ENCODE measurements at places on chromosomes 5 and 9.

- no peak for DNase-seq
These were observed 615.1 kb downstream of the TLE1 start for GRCh38 chr9:81074221-81074620.

GRCh38 chr9:13032585-13032984, 246.9 kb downstream of the MPDZ start:
- DNase-seq, result no peak

DNA sequence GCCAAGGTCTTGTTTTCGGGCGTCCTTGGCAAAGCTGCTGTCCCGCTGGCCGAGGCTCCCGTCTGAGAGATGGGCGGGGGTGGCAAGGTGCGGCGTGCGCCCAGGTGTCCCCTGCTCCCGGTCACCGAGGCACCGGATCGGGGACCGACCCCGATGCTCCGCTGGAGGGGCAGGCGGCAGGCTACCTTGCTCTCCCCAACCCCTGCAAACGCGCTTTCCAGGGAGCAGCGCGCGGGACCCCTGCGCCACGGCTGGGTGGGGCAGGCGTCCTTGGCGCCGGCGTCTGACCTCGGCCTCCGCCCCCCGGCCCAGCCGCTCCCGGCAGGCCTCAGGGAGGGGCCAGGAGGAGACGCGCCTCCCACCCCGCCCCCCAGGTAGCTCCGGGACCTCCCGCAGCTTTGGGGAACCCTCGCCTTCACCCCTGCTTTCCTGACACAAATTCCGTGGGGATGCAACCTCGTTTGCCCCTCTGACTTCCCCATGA, 551 bp downstream of the N4BP3 start:
- no peak for DNase-seq

GRCh38 chr5:24073107-24073506, 565.7 kb downstream of the PRDM9 start:
- DNase-seq, result no peak

DNA sequence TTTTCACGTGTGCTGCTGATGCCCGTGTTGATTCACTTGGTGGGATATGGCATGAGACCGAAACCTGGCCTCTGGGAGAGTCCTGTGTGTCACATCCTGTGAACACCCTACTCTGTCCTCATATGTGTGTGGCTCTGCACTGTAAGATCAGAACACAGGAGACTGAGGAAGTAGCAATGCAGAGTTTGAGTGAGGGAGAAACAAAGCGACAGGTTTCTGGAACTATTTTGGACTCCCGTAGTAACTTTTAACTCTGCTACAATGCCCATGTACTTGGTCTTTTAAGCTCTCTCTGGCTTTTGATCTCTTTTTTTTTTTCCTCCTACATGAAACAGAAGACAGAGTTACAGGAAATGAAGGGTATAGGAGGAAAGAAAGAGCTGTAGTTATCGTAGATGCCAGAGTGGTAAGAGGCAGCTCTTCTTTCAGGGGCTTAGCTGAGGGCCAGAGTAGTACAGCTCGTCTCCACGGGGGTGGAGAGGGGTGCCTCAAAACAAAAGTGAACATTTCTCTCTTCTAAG, 26.6 kb downstream of the GRAMD2B start:
- DNase-seq, result peak; percentile 71

GRCh38 chr5:123125962-123126732, 37.1 kb downstream of the PRDM6 start:
- DNase-seq, result peak; percentile 65

GRCh38 chr9:18863791-18864190, 169.2 kb downstream of the SAXO1 start:
- DNase-seq, result no peak

GRCh38 chr5:392431-392988, 50.5 kb upstream of the EXOC3 start:
- peak; percentile 58 for DNase-seq

- DNase-seq, result no peak
These were observed 1860.7 kb upstream of the WWC1 start for GRCh38 chr5:166430491-166431319.

GRCh38 chr9:106993603-106994002, 130.6 kb downstream of the ZNF462 start:
- DNase-seq, result no peak

DNA sequence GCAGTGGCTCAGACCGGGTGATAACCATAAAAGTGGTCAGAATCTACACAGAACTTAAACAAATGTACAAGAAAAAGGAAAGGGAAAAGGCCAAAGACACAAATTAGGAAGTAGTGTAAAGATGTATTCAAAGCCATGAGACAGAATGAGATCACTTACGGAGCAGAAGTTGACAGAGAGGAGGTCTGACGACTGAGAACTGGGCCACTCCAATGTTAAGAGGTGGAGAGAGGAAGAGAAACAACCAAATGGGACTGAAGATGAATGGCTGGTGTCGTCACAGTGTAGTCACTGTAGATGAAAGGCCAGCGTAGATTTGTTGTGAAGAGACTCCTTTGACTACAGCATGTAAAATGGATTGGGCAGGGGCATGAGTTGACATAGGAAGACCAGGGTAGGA, 114.4 kb downstream of the DROSHA start:
- DNase-seq, result no peak

- peak; percentile 59 for DNase-seq
These were observed 136.9 kb upstream of the FBN2 start for GRCh38 chr5:128674837-128675446.

- DNase-seq, result no peak
These were observed 30.2 kb upstream of the NRG2 start for GRCh38 chr5:140073296-140073695.

- peak; percentile 79 for DNase-seq
These were observed 105.7 kb upstream of the HAND1 start for GRCh38 chr5:154583671-154584177.

DNA sequence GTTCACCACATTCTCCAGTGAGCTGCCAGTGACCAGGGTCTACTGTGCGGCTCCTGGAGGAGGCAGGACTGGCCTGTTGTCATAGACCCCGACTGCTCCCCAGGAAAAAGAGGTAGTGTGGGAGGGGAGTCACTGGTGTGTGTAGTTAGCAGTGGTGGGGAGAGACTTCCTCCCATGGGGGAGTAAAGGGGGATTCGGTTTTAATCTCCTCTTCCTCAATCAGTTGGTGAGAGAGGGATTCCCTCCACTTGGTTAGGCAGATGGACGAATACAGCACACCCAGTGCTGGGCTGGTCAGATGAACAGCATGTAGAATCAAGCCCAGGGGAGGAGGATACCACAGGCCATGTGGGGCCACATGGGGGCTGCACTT, 207.6 kb upstream of the S1PR3 start:
- DNase-seq, result no peak

GRCh38 chr5:56532466-56532865, 282.9 kb upstream of the MAP3K1 start:
- no peak for DNase-seq

- DNase-seq, result no peak
These were observed 81.2 kb downstream of the RAB24 start for GRCh38 chr5:177222269-177222668.
